ENCODE measurements at places on chromosomes 3 and 15.

GRCh38 chr3:167450195-167450594, 23.6 kb downstream of the SERPINI2 start:
- no peak for DNase-seq

DNA sequence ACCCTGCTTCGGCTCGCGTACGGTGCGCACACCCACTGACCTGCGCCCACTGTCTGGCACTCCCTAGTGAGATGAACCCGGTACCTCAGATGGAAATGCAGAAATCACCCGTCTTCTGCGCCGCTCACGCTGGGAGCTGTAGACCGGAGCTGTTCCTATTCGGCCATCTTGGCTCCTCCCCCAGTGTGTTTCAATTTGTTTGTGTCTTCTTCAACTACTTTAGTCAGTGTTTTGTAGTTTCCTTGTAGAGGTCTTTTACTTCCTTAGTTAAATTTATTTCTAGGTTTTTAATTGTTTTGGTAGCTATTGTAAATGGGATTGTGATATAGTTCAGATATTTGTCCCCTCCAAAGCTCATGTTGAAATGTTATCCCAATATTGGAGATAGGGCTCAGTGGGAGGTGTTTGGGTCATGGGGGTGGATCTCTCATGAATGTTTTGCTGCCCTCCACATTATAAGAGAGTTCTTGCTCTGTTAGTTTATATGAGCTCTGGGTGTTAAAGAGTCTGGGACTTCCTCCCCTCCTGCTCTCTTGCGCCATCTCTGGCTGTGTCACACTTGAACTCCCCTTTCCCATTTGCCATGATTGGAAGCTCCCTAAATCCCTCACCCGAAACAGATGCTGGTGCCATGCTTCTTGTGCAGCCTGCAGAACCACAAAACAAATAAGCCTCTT, 304.4 kb downstream of the DOCK3 start:
- no peak for DNase-seq

GRCh38 chr15:56931639-56932508, 13.4 kb downstream of the TCF12 start:
- no peak for DNase-seq

DNA sequence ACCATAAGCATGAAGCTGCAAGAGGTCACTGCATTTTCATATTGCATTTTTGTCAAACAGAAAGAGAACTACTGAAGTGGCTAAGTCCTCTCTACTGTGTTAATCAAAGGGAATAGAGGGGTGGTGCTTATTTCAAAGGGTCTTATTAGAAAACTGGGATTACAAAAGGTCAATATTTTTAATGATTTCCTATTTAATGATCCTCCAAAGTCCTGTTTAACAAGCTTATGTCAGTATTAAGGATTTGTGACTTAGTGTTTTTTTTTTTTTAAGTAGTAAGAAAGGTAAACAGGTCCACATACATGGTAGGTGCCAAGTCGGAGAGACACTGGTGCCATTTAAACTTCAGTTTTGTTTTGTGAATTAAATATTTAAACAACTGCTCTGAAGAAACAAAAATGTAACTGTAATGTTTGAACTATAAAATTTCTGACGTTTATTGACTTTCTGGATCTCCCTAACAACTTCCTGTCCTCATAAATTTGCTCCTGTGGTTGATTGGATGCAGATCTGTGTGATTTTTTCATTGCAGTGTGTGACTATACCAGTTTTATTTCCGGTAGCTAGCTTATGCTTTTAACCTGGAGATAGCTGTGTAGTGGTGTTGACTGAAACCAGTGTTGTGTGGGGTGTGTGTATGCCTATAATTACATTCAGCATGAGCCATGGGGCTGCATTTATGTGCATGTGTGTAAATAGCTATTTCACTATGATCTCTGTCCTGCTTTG, 8.6 kb upstream of the CACNA1D start:
- no peak for DNase-seq

- DNase-seq: no peak
These were observed 11.3 kb downstream of the UBR1 start for GRCh38 chr15:43094416-43095030.

DNA sequence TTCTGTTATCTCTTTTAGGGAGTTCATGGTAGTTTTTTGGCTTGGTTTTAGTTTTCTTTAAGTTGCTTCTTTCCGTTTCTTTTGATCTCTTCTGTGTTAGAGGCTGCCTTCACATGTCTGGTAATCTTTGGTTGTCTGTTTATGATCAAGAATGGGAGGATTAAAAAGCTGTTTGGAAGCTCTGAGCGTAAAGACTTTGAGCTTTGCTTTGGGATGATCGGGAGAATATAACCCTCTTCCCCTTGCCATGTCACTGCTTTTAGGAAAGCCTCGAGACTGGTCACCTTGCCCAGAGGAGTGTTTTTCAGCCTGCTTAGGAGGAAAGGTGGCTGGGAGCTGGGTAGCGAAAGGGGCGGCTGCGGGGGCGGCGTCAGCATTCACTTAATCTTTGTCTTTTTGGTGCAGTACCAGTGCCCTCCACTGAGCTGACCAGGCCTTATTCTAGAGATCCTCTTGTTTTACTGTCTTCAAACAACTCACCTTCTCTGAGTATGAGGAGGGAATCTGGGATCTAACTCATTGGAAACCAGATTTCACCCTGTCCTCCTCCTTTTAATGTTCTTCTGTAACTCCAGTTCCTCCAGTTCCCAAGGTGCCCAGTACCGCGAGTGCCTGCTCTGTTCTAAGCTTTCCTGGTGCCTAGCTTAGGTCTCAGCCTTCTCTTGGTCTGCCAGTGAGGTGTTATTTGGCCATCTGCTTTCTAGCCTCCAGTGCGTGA, 15.5 kb downstream of the TATDN2 start:
- DNase-seq: no peak

- no peak for DNase-seq
These were observed 31.6 kb downstream of the CACNA1D start for GRCh38 chr3:53525765-53526703.

GRCh38 chr3:149770246-149770645, 18.0 kb upstream of the COMMD2 start:
- no peak for DNase-seq

GRCh38 chr15:44541282-44541958, 4.5 kb downstream of the EIF3J start:
- no peak for DNase-seq

GRCh38 chr15:29821416-29822099, 710 bp downstream of the TJP1 start:
- no peak for DNase-seq

- DNase-seq: no peak
These were observed 3.7 kb downstream of the NME9 start for GRCh38 chr3:138325990-138326389.

DNA sequence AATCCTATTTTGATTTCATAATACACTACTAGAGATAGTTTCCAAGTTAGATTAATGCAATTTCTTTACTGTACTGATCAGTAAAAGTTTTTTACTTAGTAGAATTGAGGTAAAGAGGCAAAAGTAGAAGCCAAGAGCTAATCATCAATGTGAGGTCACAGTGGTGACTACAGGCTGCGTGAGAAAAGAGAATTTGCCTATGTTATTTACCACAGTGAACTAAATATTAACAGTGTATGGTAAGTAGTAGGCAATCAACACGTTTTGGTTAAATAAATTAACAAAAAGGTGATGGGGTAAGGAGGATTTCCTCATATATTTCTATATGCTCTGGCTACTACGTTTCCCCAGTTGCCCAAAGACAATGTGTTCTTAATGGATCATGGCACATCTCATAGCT, 202.2 kb upstream of the CMC1 start:
- no peak for DNase-seq

- peak; percentile 59 for DNase-seq
These were observed 54.5 kb upstream of the ABHD10 start for GRCh38 chr3:111924283-111924682.

DNA sequence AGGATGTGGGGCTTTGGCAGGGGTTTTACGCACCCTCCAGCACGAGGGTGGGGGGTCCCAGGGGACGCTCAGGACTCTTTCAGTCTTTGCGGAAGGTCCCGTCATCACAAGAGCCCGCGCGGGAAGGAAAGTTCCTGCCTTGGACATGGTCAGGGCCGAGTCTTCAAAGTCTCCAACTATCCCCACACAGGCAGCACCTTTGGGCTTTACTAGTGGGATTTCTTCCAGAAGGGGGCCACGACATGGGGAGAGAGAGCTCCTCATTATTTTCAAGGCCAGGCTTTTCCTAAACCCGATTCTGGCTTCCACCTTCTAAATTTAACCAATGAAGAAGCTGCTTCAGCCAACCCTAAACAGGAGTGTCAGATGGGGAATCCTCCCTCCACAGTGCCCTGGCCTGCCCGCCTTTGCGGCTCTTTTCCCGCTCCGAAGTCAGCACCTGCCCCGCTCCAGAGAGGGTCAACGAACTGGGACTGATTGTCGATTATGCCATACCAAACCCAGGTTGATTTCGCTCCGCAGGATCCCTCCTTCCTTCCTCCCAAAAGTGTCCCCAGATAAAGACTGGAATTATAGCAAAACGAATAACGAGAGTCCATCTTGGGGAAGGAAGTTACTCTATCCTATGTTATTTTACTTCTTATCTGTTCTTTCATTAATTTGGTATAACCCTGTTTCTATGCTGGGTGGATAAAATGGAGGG, 11.0 kb downstream of the SHOX2 start:
- no peak for DNase-seq

- DNase-seq: no peak
These were observed 100.0 kb downstream of the MAGI1 start for GRCh38 chr3:65938676-65939075.

DNA sequence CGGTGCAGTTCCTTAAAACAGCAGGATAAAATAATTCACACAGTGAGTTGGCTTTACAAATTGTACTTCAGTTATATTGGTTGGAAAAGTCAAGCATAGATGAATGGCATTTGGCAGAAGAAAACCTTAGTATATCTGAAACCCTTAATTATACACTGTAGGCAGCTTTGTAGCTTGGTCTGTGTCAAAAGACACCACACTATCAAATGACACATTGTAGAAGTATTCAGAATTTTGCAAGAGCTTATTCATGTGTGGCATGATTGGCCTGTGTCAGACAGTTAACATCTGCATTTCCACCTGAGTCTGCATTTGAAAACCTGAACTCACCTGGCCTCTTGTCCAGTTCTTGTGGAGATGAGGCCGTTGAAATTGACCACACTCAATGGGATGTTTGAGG, 13.8 kb downstream of the TMEM266 start:
- DNase-seq: no peak

DNA sequence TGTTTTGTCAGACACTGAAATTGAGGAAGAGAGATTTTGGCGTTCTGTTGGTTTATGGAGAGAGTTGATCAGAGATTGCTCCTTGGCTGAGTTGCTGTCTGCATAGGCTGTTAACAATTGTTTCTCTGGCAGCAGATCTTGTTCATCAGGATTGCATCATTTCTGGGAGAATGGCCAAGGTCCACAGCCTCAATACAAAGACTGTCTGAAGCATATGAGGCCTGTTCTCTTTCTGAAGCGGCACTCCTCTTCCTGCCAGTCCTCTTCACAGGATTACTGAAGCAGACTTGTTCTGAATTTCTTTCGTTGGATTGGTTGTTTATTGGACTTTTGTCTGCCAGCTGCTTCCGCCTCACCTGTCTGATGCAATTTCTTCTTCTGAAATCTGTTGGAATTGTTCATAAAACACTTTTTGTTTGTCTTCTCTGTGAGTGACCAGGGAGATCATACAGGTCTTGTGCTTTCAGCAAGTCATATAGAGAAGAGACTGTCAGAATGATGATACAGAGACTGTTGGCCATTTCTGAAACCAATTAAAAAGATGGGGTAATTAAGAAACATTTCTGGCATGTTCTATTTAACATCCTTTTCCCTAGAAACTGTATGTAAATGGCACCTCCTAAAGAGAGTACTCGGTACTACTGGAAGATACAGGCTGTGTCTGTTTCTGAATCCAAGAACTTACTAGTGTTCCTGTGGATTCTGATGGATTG, 25.5 kb downstream of the SETD5 start:
- peak; percentile 75 for DNase-seq

DNA sequence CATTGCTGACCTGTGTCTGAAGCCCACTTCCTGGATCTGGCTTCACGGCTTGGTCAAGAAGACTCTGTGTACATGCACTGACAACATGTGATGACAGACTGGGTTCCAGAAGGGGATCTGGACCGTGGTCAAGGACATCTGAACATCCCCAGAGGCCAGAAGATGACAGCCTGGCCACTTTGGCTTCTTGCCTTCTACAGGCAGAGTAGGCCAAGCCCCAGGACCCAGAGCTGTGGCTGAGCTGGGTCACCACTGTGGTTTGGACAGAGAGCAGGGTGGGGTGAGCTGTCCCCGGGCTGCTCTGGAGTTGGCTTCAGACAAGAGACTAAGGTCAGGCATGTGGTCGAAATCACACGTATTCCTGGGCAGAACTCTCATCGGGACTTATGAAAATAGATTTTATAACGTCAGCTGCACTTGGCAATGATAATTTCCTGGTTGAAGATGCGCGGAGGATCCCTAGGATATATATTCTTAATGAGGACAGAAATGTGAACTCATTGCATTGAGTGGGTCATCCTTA, 114.1 kb upstream of the FRMD4B start:
- no peak for DNase-seq

DNA sequence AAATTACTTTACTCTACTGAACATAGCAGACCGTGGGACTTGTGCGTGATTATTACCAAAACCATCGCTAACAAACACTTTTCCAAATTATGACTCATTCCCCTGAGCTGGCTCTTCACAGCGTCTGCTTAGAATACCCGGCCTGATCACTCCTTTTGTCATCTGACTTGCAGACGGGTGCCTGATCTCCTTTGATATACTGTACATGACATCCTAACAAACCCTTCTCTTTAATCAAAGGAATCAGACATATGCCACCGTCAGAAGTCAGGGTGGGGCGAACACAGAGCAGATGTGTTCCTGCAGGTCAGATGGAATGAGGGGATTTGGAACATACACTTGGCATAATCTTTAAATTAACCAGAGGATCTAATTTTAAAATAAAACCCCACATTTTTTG, 48.5 kb upstream of the SH3GL3 start:
- DNase-seq: no peak

DNA sequence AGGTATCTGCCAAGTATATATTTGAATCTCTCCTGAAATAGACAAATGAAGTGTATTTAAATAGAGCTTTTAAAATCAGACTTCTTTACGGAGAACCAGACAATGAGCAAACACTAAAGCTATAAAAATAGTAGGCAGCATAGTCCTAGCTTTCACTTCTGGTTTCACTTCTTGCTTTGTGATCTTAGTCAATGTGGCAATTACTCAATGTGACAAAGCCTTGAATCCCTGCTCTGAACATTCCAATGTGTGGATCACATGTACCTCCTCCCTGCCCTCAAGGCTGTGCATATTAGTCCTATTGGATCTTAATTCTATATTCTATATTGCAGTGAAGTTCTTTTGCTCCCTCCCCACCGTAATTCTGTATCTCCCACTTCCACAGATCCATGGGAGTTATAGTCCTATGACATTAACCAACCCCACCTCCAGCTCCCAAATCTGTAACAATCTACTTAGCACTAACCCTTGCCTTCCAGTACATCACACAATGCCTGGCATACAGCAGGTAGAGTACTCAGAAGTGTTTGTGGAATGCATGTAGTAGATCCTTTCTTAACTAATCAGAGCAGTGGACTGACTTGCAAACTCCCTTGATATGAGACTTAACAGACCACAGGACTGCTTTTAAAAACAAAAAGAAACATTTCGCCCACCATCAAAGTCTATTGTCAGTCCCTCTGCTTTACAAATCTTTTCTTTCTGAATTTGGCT, 24.3 kb upstream of the CP start:
- DNase-seq: no peak
